ENCODE measurements at places on chromosomes 4 and X.

- DNase-seq, result no peak
These were observed 70.5 kb downstream of the CPE start for GRCh38 chr4:165449333-165449732.

- DNase-seq, result no peak
These were observed 15.5 kb upstream of the ADD1 start for GRCh38 chr4:2827874-2828751.

- peak; percentile 49 for DNase-seq
These were observed 132.6 kb upstream of the RPS6KA6 start for GRCh38 chrX:84320614-84321013.

DNA sequence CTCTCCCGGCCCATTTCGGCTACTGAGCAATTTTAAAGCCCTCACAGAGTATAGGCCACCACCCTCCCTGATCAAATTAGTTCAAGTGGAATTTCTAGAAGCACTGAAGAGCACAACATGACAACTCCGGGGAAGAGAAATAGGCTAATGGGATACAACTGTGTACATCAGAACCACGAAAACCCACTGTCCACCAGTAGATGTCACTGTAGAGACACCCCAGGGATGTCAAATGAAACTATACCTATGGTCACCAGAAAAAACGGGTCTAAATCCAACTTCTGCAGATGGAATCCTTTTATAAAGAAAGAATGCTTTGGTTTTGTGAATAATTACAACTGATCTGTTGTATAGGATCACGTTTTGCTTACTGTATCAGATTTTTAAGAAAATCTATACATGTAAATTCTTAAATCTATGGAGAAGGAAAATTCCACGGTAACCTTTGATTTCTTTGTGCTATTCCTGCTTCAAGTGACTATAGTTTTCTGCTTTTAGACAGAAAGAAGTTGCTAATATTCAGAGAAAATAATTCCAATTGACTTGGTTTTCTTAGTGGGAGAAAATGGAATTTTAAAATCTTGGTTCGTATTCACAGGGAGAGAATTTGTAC is 29.5 kb upstream of the MAP3K15 start:
- DNase-seq, result peak; percentile 49

GRCh38 chr4:183610613-183611012 is 48.4 kb downstream of the RWDD4 start:
- no peak for DNase-seq

- DNase-seq, result no peak
These were observed 373.8 kb downstream of the OPHN1 start for GRCh38 chrX:68059469-68059868.

- DNase-seq, result no peak
These were observed 22.3 kb upstream of the GPC3 start for GRCh38 chrX:134007716-134008115.

DNA sequence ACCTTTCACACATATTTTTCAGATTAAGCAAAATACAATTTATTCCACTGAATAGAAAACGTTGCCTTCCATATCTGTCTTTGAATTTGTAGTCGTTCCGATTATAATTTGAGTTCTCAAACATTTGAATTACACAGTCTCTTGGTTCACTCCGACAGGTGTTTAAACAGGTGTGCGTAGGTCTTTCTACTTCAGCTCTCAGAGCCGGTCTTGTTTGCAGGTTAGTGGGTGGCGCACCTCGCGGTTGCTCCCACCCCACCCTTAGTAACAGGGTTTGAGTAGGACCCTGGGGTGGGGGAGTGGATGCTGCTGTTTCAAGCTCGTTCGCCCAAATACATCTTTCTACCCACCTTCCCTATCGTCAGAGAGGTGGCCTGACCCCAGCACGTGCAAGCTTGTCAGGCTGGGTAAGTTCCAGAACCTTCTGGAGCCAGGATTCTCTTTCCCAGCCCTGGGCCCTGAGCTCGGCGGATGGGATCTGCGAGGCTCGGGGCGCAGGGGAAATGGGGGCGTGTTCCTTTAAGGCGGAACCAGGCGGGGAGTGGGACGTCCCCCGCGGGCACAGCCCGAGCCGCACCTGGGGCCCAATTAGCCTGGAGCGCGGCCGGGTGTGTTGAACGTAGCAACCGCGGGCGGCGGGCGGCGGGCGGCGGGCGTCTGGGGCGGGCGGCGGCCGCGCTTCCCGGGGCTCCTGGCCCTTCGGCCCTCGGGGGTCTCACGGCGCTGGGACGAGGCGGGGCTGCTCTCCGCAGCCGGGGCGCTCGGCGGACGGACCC is at the start of gene FAM149A:
FAM149A (plus strand) TSS at position 591 of the 776 bp plus-strand sequence.
- DNase-seq, result no peak

DNA sequence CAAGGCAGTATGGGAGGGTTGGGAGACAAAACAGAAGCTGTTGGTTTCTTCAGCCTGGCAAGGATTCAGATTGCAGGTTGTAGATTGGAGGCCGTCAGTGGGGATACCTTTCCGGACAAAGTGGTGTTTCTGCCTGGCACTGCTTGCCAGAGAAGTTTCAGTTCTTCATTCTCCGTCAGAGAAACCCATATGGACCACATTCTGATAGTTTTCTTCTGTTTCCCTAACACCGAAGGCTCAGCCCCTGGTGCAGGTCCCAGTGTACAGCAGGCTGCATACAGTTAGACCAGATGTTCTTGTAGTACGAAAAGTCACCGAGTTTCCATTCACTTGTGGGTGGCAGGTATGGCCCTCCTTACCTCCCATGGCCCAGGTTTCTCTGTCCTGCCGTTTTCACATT is 107.3 kb downstream of the PTTG2 start:
- DNase-seq, result no peak

GRCh38 chrX:39377773-39378172 is 576.5 kb downstream of the MID1IP1 start:
- no peak for DNase-seq

GRCh38 chrX:23871905-23872546 is 35.7 kb downstream of the APOO start:
- DNase-seq, result no peak

DNA sequence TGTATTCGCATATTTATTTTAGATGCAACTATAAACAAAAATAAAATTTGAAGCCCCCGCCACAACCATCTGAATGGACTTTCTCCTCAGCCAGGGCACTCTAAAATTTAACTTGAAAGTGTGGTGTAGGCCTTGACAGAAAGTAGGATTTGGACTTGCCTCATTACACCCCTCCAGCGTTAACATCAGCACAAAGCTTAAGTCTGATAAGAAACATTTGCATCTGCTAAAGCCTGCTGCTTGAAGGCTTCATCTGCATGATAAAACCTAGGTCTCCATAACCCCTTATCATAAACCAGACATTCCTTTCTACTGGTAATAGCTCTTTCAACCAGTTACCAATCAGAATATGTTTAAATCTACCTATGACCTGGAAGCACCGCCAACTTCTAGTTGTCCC is 1046.5 kb downstream of the FAT4 start:
- no peak for DNase-seq

DNA sequence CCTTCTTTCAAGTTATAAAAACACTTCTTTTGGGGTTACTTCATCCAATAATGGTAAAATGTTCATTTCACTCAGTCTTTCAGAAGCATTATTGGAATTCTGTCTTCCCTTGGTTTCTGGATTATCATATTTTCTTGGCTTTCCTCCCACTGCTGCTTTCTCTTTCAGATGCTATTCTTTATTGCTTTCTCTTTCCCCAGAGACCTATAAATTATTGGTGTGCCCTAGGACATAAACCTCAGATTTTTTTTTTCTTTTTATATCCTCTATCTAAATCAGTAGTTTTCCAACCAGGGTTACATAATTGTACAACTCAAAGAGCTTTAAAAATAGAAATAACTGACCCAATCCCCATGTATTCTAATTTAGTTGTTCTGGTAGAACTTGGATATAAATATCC is 1005.5 kb downstream of the ARAP2 start:
- DNase-seq, result no peak

DNA sequence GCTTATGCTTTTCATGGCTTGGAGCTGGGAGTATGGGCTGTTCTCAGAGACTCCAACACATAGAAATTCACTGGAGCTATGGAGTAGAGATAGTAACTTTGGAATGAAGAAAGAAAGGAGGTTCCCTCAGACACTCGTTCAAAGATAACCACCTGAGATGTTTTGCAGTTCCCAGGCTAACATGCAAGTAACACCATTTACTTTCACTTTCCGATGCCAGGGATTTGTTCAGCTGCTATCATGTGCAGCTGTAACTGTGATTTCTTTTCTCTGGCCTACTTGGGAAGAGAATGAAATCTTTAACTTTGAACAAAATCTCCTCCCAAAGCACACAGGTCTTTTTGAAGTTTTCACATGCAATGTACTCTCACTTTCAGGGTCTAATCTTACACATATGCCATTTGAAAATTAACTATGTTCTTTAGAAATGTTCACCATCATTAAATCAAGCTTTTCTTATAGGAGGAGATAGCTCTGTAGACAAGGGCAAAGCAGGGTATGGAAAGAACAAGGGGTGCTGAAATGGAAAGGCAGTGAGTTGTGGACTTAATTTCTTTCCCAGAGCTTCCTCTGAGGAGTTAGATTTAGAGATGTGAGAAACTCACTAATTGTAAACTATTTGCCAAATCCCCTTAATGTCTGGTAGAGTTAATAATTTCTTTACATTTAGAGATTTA is 514.3 kb downstream of the PDHA2 start:
- DNase-seq, result no peak

GRCh38 chr4:114383067-114383466 is 215.5 kb upstream of the UGT8 start:
- DNase-seq, result peak; percentile 33

- DNase-seq, result no peak
These were observed 5.6 kb downstream of the SASH3 start for GRCh38 chrX:129785160-129785947.

DNA sequence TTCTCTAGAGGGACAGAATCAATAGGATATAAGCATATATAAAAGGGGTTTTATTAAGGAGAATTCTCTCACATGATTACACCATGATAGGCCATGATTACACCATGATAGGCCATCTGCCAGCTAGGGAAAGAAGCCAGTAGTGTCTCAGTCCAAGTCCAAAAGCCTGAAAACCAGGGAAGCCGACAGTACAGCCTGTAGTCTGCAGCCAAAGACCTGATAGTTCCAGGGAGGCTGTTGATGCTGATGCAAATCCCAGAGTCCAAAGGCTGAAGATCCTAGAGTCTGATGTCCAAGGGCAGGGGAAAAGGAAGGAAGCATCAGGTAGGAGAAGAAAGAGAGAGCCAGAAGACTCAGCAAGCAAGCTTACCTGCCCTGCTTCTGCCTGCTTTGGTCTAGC is 411.3 kb upstream of the EMCN start:
- no peak for DNase-seq

DNA sequence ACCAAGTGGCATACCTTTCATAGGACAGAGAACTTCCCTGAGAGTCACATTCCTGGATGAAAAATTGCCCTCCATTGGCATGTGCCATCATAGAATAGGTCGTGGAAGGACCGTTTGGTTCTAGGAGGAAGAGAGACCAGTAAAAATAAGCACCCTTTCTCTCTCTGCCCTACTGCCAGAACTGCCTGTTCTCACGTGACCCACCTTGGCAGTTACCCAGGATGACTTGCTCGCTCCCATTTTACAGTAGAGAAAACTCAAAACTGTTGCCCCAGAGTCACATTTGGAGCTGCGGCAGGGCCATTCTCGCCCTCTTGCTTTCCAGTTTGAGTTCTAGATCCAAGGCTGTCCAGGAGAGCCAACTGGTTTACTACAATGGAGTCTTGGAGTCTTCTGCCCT is 1.1 kb upstream of the NLGN3 start:
- peak; percentile 6 for DNase-seq

GRCh38 chr4:40840255-40840984 is 90.7 kb downstream of the NSUN7 start:
- DNase-seq, result no peak

- DNase-seq, result no peak
These were observed 84.5 kb upstream of the WWC2 start for GRCh38 chr4:183014361-183015084.

GRCh38 chr4:121658125-121658524 is 38.7 kb downstream of the ANXA5 start:
- DNase-seq, result no peak

GRCh38 chrX:50973199-50973598 is 62.7 kb downstream of the BMP15 start:
- no peak for DNase-seq
